Thymus (tissue), 14 donors: ENCODE measurements at places on chromosomes 4 and X. TPM values are rescaled to one million over a fixed set of nuclear protein-coding genes. Genes with fewer than 3 reads are reported as not detected.

Gene PGM2
- 46.2 TPM for total RNA-seq

Gene EGFL6
- total RNA-seq, result 2.4 TPM

- H3K27ac ChIP-seq, result no peak within 1 kb of the TSS
- peaks cover 5% of the 10 kb centered on the region for H3K36me3 ChIP-seq
- no peaks in the 10 kb centered on the region for H3K27me3 ChIP-seq
- DNase-seq, result no peak
Observed at GRCh38 chrX:154409222-154409871, at the start of gene DNASE1L1. Gene DNASE1L1 (minus strand): TSS chrX:154409254. CDS start chrX:154405568, 3,686 bp downstream.

DNA sequence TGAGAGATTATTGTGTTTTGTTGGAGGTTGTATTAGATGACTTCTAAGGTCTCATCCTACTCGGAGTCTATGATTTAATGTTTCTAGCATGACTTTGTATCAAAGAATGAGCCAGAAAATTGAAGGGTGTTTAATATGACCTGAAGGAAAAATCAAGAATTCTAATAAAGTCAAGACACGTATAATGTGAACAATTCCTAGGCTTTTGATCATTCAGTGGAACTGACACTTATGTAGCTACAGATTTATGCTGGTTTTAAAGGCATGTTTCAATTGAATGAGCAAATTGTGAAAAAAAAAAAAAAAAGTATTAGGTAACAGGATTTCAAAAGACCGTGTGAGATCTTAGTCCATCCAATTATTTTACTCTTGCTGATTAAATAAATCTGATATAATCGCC lies 64.9 kb downstream of the GRID2 start:
- H3K27me3 ChIP-seq, result no peaks in the 10 kb centered on the region
- no peak overlapping the region for H3K27ac ChIP-seq
- H3K36me3 ChIP-seq, result no peaks in the 10 kb centered on the region
- H3K4me3 ChIP-seq, result no peak overlapping the region
- no peak for DNase-seq

GRCh38 chrX:3252744-3253143 lies 93.7 kb downstream of the MXRA5 start:
- no peak overlapping the region for H3K27ac ChIP-seq
- no peaks in the 10 kb centered on the region for H3K36me3 ChIP-seq
- DNase-seq, result no peak
